Activated CD4-positive, alpha-beta memory T cell treated with anti-CD3 and anti-CD28 coated beads for 36 hours (primary cell): ENCODE measurements at places on chromosomes 1 and 21.

- no peak for DNase-seq
These were observed 6.4 kb downstream of the TRIM63 start for GRCh38 chr1:26060832-26061574.

GRCh38 chr1:38640371-38640770 lies 219.2 kb downstream of the RRAGC start:
- DNase-seq, result no peak

GRCh38 chr21:18164933-18165332 lies 79.7 kb upstream of the CHODL start:
- no peak for DNase-seq

DNA sequence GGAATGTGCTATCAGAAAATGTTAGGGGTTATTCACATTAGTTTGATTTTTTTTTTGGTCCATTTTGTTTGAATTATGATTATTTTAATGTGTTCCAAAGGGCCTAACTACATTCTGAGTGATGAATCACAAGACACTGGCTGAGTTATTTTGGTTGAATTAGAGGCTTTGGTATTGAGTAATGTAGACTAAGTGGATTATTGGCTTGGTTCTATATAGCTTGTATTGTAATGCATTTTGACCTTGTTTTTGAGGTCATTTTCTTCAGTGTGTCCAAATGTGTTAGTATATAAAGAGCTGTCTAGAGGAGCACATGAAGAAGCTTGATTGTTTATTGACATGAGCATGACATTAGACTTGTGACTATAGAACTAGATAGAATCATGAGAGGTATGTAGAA lies 3.4 kb downstream of the ZNF326 start:
- DNase-seq, result no peak

DNA sequence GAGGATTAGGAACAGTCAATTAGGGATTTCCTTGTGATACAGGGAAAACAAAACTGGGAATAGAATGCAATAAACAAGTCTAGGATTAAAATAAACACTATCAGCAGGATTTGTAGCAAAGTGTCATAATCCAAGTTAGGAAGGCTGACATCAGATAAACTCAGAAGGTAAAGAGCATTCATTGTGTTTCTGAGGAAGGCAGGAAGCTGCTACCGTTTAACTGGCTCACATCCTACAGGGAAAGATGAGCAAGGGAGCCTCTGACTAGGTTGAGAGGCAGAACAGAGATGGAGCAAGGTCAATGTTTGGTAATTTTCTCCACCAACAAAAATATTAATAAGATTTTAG lies 124.7 kb downstream of the POU2F1 start:
- DNase-seq, result no peak

GRCh38 chr1:51948491-51948915 lies 42.0 kb downstream of the RAB3B start:
- no peak for DNase-seq
